CD14-positive monocyte (primary cell): ENCODE measurements at places on chromosomes 5 and 9. TPM values are rescaled to one million over a fixed set of nuclear protein-coding genes. Genes with fewer than 3 reads are reported as not detected.

Gene CDC20B
- polyA plus RNA-seq: not detected

DNA sequence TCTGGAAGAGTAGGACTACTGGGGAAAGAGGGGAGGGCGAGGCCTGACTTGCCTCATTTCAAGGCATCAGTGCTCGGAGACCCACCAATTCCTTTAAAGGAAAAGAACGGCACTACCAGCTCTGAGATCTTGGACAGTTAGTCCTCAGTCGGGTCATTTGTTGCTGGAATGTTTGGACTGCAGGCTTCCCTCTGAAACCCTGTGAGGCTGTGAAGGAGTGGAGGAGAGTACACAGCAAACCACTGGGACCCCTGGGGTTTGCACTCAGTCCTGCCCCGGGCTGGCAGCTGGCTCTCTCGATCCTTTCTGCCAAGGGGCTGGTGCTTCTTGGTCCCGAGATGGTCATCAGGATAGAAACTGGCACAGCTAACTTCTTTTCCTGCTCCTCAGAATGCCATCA, 194.5 kb downstream of the TRIO start:
- no peak for DNase-seq

Gene TOR2A
- 57.4 TPM for polyA plus RNA-seq

GRCh38 chr9:103361906-103362305, 366.8 kb downstream of the CYLC2 start:
- no peak for DNase-seq

DNA sequence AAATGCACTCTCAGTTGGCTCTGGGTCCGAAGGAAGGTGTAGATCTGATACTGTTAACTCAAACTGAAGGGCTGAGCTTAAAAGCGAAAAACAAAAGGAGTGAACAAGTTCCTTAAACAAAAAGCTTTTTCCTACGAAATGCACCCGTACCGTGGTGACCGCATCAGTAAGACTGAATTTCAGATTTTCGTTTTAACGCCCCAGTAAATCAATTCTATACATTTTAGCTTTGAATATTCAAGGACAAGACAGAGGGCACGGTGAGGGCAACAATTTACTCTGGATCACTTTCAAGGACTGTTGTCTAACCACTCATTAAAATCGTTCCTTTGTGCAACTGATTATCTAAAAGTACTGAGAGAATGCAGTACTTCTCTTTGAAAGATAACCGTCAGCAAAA, 1.9 kb downstream of the HOMER1 start:
- no peak for DNase-seq

- DNase-seq: no peak
Observed at GRCh38 chr5:15236911-15237508, 263.0 kb upstream of the FBXL7 start.
